ENCODE measurements at places on chromosomes 12 and 14.

DNA sequence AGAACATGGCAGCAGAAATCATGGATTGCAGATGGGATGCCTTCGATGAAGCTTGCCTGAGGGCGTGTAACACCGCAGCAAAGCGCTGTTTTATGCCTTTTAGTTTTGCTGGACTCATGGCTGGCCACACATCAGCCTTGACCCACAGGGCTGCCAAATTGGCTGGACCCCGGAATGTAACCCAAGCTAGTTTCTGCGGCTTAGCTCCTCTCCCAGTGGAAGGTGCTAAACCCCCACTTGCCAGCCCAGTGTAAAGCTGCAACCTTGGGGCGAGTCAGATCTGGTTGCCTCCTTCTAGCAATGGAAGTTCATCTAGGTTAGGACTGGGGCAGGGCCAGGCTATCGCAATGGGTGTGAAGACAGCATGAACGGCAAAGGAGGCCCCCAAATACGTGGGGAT lies 38.3 kb downstream of the MEG3 start:
- DNase-seq, result no peak

DNA sequence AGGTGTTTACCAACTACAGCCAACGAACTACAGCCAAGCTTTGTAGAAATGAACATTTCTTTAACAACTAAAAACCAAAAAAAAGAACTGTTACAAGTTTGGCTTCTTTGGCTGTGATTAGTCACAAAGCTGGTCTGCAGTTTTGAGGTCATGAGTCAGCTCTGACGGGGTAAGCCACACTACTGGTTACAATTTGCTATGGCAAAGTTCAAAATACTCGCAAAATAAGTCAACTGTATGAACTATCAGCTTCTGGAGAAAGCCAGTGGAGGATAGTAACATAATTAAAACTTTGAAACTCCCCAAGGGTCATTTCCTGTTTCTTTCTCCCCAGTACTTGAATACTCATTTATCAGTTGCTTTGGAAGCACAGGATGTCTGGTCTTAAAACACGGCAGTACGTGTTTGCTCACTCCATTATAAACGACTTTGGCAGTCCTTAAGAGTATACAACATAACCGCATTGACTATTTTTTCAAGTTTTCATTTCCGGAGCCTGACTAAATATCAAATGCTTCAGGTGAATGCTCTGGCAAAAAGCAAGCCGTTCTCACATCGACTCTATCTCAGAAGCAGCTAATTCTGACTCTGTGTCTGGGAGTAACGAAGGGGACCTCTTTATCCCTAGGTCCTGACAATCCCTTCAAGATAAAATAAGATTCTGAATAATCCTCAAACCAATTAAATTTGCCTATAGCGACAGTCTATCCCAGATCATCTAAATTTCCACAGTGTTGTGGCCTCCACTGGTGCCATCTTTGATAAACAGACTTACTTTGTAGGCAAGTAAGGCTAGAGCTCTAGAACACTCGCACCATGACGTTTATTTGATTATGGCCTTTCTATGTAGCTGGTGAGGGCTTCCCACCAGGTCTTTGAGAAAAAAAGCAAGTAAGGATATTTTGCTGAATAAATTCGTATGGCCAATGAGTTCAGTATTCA lies 10.6 kb downstream of the PHLDA1 start:
- no peak for DNase-seq

DNA sequence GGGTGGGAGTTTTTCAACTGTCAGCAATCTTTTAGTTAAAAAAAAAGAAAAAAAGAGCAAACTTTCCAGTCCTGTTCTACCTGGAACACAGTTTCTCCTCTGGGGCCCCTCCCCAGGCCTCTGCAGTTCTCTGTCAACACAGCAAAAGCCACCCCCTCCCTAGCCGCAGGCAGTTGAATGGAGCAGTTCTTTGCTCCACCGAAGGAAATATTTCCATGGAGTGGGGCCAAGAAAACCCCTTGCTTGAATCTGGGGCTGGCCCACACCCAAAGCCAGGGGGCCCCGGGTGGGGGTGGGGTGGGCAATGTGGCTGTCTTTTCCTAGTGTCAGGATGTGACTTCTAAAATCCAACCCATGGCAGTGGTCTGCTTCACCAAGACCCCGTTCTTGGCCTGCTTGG lies 5.0 kb upstream of the MEG3 start:
- no peak for DNase-seq

- DNase-seq, result no peak
Measured at GRCh38 chr14:93057586-93058280, 58.0 kb downstream of the ITPK1 start.

DNA sequence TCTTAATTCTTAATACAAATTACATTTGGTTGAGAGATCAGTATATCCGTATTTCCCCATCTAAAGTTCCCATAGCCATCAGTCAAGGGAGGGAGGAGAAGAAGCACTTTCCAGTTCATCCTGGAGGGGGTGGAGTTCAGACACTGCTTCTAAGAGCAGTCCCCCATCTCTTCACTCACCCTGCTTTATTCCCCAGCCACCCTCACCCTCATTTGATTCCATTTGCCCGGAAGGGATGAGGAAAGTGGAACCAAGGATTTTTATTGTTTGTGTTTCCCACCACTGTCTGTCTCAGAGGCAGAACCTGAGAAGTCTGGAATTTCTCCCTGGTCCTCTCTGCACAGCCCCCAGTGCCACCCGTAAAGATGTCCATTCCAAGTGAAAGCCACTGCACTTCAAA lies 134.2 kb upstream of the HIF1A start:
- no peak for DNase-seq

- no peak for DNase-seq
Measured at GRCh38 chr14:82626156-82627066, 1092.8 kb upstream of the SEL1L start.

DNA sequence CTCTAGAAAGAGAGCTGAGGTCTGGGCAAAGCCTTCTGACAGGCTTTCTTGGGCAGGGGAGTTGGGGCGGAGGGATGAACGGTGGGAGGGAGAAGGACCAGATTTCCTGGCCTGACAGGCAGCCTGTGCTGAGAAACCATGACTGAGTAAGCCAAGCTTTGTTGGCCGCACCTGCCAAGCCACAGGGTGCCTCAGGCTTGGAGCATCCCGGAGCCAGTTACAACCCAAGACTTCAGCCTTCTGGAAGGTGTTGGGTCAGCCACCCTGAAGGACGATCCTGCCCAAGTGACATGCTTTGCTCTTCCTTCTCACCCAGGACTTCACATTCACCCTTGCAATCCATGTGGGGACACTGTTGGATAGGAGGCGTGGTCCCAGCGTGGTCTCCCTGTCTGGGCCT lies 21.0 kb upstream of the AQP2 start:
- no peak for DNase-seq

- DNase-seq, result no peak
Measured at GRCh38 chr12:110807640-110808039, 39.1 kb upstream of the CCDC63 start.
